ENCODE measurements at places on chromosomes 12 and 14.
A peak's percentile ranks its signal among the peaks of the same experiment; 100 is the strongest.

DNA sequence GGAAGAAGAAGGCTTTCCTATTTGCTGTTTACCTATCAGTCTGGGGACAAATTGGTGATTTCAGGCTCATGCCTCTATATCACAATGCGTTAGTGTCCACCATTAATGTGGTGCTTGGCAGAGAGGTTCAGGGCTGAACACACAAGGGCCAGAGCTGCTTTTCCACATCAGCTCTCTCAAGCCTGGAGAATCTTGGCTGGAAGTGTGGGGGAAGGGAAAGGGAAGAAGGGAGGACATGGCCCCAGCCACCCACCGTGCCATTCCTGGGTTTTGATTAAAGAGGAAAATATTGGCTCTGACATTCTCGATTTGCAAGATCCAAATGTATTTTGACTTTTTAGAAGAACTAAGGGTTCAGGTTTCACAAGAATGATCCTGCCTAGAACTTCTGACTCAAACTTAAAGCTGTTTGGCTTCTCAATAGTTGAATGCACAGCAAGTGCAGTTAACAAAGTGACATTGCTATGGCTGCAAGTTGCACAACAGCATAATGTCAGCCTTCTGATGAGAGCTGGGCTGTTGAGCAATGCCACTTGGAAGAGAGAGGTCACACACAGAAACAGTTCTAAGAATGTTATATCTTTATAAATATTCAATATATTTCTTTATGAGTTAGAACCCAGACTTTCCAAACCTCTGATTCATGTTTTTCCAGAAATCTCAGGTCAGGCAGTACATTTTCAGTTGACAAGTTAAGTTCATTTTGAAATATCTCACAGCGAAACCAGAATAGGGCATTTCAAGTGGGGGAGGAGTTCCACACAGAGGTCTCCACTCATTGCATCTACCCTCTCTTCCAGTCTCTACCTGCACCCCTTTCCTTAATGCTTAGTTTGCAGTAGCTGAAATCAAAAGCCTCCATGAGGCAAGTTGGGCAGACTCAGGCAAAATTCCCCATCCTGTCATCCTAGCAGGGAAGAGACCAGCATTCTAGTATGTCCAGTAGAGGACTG is 25.3 kb downstream of the IGF1 start:
- no peak for DNase-seq

DNA sequence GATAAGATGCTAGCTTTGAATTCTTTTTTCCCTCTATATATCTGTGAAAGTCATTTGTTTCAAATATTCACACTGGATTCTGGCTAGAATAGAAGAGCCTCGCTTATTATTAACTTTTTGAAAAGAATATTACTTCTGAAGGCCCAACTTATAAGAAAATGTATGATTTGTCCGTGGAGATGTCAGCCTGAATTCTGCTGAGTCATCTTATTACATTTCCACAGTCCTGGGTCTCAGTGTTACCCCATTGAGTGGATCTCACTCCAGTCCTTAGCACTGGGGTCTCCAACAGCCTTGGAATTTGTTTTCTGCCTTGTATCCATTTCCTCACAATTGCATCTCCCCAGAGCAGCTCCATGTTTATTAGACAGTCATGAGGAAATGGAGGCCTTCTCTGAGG is 907.9 kb downstream of the VRK1 start:
- no peak for DNase-seq

DNA sequence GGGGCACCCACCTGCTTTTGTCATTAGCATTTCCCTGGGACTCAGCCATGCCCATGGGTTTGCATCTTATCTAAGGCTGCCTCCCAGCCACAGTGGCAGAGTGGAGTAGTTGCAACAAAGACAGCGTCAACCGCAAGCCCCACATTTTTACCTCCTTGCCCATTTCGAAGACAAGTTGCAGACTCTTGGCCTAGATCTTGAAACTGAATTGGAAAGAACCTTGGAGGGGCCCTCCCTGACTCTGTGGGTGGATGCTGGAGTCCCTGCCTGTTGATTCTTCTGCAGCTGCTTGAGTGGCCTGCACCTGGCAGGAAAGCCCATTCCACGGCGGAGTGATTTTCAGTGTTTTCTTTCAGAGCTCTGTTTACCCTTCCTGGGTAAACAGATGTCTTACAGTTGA is 309.0 kb downstream of the VRK1 start:
- DNase-seq: peak; percentile 18

DNA sequence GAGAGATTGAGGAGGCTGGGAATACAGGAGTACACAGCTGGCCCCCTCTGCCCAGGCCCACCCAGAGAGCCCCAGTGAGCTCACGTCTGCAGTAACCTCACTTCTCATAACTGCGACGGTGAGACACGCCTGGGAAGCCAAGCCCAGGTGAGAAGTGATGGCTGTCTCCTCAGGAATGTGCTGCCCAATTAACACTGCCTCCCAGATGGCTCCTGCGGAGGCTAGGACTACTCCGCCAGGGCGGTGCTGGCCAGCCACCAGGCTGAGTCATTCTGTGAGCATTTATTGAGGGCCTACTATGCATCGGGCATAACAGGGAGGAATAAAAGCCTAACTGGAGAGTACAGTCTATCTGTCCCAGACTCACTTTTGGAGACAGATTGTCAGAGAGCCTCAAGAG is 9.3 kb upstream of the TMEM106C start:
- no peak for DNase-seq

- no peak for DNase-seq
Observed at GRCh38 chr14:50198499-50198898, 32.9 kb downstream of the SOS2 start.

DNA sequence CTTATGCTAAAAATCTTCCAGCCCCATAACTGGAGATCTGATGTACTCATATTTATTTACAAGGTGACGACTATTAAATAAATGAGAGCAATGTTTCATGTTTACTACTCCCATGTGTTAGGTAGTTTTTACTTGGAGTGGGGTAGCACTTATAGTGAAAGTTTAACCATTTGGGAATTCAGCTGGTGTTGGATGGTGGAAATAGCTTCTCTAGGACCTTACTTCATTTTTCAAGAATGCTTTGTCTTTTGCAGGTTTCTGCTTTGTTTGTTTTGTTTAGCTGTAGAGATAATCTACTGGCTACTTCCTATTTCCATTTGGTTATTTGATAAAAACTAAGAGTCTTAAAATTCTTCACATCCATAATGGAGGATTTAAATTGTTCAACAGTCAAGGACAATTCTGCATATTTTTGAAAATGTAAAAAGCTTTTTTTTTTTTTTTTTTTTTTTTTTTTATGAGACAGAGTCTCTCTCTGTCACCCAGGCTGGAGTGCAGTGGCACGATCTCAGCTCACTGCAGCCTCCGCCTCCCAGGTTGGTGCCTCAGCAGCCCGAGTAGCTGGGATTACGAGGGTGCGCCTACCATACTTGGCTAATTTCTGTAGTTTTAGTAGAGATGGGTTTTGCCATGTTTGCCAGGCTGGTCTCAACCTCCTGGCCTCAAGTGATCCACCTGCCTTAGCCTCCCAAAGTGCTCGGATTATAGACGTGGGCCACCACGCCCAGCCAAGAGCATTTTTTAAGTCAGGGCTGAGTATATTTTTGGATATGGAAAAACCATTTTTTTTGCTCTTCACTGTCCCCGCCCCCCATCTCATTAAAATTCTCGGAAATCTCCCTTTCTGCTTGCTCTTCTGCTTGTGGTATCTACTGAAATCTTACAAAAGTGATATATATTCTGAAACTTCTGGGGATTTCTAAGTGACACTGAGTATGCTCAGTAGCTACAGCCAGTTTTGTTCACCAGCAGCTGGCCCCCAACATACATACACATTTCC is 1.4 kb upstream of the ABCD2 start:
- DNase-seq: no peak

DNA sequence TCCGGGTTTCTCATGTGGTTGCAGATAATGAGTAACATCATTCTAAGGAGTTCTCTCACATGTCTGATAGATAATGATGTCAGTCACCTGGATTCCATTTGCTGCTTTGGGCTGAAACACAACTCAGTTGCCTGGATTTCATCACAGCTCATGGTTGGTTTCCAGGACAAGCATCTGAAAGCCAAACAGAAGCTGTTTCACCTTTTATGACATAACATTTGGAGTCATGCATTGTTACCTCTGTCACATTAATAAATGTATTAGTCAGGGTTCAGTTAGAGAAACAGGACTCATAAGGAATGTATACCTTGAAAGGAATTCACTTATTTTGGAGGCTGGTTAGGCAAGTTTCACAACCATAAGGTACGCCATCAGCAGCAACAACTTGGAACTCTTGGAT is 251.9 kb upstream of the ATXN7L3B start:
- no peak for DNase-seq

GRCh38 chr14:105260959-105261358 is 12.6 kb downstream of the BTBD6 start:
- no peak for DNase-seq

- no peak for DNase-seq
Observed at GRCh38 chr12:17296882-17297281, 690.9 kb upstream of the LMO3 start.

DNA sequence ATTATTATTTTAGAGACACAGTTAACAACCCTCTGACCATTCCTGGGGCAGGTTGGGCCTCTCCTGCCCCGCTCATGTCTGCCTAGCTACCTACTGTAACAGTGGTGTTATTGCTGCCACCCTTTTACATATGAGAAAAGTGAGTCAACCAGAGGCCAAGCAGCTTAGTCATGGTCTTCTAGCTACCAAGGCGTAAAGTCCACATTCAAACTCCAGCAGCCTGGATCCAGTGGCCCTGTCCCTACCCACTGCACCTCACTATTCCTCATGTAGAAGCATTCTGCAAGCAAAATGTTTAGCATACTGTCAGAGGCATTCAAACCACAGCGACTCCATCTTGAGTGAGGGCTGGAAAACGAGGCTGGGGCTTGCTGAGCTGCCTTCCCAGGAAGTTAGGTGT is 95.8 kb downstream of the SLC15A4 start:
- no peak for DNase-seq

DNA sequence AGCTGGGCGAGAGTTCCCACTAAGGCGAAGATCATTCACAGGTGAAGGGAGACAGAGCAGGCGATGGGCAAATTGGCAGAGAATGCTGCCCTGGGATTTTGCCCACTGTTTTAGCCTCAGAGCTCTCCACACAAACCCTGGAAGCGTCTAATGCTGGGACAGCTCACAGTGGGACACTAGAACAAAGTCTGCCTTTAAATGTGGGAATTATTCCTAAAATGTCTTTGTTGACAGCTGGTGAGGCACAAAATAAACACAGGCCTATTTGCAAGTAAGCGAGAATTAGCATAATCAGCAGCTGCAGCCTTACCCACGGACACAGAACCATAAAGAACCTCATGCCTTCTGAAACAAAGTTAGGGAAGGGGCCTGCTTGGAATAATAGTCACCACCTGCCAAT is 824.5 kb downstream of the AACS start:
- no peak for DNase-seq

- DNase-seq: peak; percentile 91
Observed at GRCh38 chr14:68816183-68816942, 23.5 kb upstream of the ZFP36L1 start.

DNA sequence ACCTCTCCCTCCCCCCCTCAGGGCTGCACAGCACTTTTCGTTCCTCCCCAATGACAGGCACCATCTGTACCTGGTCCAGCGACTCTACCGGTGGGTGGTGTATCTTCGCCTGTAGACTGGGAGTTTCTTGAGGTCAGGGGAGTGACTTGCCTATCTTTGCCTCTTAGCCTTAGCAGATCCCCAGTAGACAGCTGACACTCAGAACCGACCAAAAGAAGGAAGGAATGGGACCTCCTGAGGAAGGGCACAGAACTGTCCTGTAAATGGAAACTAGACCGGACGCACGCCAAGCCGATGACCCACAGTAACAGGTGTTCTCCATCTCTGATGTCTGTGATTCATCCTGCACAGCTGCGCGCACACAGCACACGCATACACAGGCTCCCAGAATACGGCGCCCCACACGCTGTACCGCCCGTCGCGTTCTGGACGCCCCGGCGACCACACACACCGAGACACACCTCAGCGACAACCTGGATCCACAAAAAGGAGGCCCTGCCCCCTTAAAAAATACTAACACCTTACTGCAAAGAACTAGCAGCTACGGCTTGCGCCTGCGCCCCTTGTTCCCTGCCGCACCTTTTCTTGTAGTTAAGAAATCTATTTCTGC is 673 bp upstream of the TTC9 start:
- peak; percentile 72 for DNase-seq

DNA sequence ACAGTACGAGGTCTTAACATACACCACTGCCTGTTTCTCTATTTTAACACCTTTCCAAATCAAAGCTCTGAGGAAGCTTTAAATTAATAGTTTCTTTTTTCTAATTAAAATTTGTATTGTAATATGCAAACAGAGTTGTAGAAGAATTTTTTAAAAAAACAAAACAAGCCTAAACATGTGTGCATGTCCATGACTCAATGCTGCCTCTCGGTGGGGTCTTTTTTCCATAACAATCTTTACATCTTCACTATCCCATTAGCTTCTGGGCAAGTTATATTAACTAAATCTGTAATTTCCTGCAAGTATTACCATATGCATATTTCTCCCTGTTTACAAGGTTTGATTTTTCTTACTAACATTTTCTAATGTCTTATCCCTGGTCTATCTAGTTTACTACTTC is 143.9 kb upstream of the NAV3 start:
- DNase-seq: peak; percentile 51

DNA sequence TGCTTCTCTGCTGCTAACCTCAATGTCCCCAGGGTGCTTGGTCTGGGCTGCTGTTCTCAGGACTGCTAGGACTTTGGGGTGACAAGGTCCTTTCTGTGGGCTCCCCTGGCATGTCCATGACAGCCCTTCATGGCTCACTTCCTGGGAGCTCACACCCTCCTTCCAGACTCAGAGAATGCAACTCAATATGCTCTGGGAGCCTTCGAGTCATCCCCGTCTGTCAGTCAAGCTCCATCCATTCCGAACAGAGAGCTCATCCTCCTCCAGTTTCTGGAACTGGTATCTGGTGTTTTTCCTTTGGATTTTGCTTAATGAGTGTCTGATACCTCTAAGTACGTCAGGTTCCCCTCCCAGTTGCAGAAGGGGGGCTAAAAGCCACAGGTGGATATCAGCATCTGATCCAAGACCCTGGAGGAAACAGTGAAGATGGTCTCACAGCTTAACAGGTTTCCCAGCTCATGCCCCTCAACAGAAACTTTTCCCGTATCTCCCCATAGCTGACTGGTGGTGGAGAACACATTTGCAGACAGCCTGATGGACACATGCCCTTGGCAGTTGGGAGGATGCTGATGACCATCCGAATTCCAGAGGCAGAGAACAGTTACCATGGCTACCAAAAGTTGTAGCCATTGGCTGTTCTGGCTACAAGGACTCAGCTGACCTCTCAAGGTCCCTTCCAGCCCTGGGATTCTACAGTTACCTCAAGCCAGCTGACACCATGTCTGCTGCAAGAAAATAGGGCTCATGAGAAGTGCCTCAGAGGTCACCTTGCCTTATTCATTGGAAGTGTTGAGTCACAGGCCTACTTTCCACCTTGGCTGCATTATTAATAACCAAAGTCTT is 9.5 kb upstream of the RAB35 start:
- no peak for DNase-seq
